ENCODE measurements at places on chromosomes 6 and 20. TPM values are rescaled to one million over a fixed set of nuclear protein-coding genes. Genes with fewer than 3 reads are reported as not detected.

Gene SLC13A3
- 0.13 TPM for total RNA-seq

Gene SPINT4
- not detected for total RNA-seq

Gene PTPRT
- not detected for total RNA-seq

Gene PPP1R18
- total RNA-seq = 53.7 TPM

Gene RBM24
- total RNA-seq = 1.2 TPM

Gene CD40
- 10.1 TPM for total RNA-seq

Gene COL12A1
- total RNA-seq = 71.2 TPM

Gene PEX3
- 22.0 TPM for total RNA-seq

Gene ANKRD66
- total RNA-seq = not detected

Gene TMEM151B
- total RNA-seq = not detected

Gene SOX4
- total RNA-seq = 33.0 TPM

Gene PHACTR2
- 136 TPM for total RNA-seq

Gene PRDM1
- total RNA-seq = 4.8 TPM

Gene ULBP2
- total RNA-seq = 4.7 TPM

Gene DEFB119
- not detected for total RNA-seq

Gene EXOC2
- total RNA-seq = 34.3 TPM

Gene MCM8
- 10.2 TPM for total RNA-seq

Gene HLA-DOA
- not detected for total RNA-seq

Gene LAMA5
- total RNA-seq = 72.9 TPM

Gene PREX1
- 97.5 TPM for total RNA-seq

Gene CST9L
- not detected for total RNA-seq

Gene RAB44
- under 0.01 TPM for total RNA-seq

Gene OVOL2
- not detected for total RNA-seq

Gene SLC22A7
- not detected for total RNA-seq

Gene SLPI
- total RNA-seq = not detected

Gene RIN2
- 97.4 TPM for total RNA-seq

Gene HLA-DRA
- 2.9 TPM for total RNA-seq
